ENCODE measurements at places on chromosomes 7 and 10. TPM values are rescaled to one million over a fixed set of nuclear protein-coding genes. Genes with fewer than 3 reads are reported as not detected.

- H3K27me3 ChIP-seq = peaks cover 5% of the 10 kb centered on the region
- no peaks in the 10 kb centered on the region for H3K4me1 ChIP-seq
- H3K27ac ChIP-seq = no peak overlapping the region
- no peak overlapping the region for H3K4me3 ChIP-seq
- H3K36me3 ChIP-seq = no peaks in the 10 kb centered on the region
Measured at GRCh38 chr7:73647725-73648592, 19.7 kb upstream of the VPS37D start.

GRCh38 chr10:124989526-124989925, 47.6 kb downstream of the ZRANB1 start:
- no peak overlapping the region for H3K27ac ChIP-seq
- no peaks in the 10 kb centered on the region for H3K27me3 ChIP-seq
- no peaks in the 10 kb centered on the region for H3K4me1 ChIP-seq
- no peaks in the 10 kb centered on the region for H3K36me3 ChIP-seq
- no peak for DNase-seq

- no peak overlapping the region for H3K27ac ChIP-seq
- no peaks in the 10 kb centered on the region for H3K27me3 ChIP-seq
- H3K36me3 ChIP-seq = no peaks in the 10 kb centered on the region
- DNase-seq = peak; percentile 8
Measured at GRCh38 chr10:79044846-79045245, 23.9 kb upstream of the ZMIZ1 start.

The FAM241B gene
- not detected for total RNA-seq

The UNC5B gene
- 12.0 TPM for total RNA-seq

DNA sequence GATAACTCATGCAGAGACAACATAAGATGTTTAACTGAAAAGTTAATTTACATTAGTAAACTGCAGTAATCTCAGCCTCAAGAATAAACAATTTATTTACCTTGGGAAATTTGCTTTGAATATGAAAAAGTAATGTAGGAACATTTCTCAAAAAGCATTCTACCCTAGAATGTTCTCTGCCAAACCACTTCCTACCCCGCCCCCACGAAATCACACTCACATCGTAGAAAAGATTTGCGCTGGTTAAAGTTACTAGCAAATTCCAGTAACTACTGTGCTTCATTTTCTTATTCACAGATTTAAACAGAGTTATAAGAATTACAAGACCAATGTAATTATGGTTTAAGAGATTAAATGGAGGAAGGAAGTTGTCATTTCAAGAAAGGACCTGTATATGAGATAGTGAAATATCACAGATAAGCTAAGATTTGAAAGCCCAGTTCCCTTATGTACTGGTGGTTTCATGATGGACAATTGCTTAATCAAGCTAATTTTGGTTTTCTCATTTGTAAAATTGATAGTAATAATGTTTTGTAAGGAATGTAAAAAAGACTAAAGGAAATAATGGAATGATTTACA, 175.4 kb downstream of the GNAI1 start:
- H3K27ac ChIP-seq = no peak overlapping the region
- no peaks in the 10 kb centered on the region for H3K36me3 ChIP-seq
- no peak overlapping the region for H3K4me3 ChIP-seq
- H3K4me1 ChIP-seq = no peaks in the 10 kb centered on the region

GRCh38 chr10:71087622-71088021, 124.7 kb upstream of the UNC5B start:
- no peaks in the 10 kb centered on the region for H3K4me1 ChIP-seq
- no peak overlapping the region for H3K27ac ChIP-seq
- H3K36me3 ChIP-seq = no peaks in the 10 kb centered on the region
- H3K27me3 ChIP-seq = no peaks in the 10 kb centered on the region
- no peak overlapping the region for H3K4me3 ChIP-seq
- no peak for DNase-seq

All from uterus (tissue), 4 donors.